Psoas muscle (tissue), 8 donors: ENCODE measurements at places on chromosomes 2 and 18. TPM values are rescaled to one million over a fixed set of nuclear protein-coding genes. Genes with fewer than 3 reads are reported as not detected.

DNA sequence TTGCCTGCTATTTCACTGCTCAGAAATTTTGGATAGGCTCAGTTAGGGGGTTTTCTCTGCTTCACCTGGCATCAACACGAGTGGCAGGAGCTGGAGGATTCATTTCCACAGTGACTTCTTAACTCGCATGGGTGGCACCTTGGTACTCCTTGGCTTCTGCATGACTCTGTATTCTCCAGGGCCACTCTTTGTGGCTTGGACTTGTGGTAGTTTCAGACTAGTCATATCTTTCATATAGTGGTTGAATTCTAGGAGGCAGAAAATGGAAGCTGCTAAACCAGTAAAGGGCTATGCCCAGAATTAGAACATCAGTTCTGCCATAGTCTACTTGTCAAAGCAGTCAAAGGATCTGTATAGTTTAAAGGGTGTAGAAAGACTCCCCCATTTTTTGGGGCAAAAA, 6.8 kb downstream of the MAIP1 start:
- DNase-seq, result no peak

GRCh38 chr2:201785135-201785534, 4.4 kb upstream of the ALS2 start:
- no peak for DNase-seq

- DNase-seq, result no peak
Observed at GRCh38 chr2:25402477-25402876, 60.8 kb upstream of the DNMT3A start.

DNA sequence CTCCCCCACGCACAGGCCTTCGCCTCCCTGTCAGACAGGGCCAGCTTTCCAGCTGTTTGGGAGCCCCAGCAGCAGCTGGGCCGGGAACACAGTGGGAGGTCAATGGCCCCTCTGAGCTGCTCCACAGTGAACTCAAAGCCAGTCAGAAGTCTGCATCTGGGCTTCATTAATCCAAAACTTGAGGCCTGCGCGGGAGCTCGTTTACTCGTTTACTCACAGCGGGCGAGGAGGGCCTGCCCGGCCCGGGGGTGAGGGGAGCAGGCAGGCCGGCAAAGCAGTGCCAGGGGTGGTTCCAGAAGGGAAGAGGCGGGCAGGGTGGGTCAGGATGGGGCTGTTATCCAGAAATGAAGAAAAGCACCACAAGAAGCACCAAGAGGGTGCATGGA, 36.8 kb upstream of the SEMA4C start:
- DNase-seq, result peak; percentile 50

GRCh38 chr18:76491473-76491775, 3.6 kb downstream of the ZNF516 start:
- peak; percentile 84 for DNase-seq

DNA sequence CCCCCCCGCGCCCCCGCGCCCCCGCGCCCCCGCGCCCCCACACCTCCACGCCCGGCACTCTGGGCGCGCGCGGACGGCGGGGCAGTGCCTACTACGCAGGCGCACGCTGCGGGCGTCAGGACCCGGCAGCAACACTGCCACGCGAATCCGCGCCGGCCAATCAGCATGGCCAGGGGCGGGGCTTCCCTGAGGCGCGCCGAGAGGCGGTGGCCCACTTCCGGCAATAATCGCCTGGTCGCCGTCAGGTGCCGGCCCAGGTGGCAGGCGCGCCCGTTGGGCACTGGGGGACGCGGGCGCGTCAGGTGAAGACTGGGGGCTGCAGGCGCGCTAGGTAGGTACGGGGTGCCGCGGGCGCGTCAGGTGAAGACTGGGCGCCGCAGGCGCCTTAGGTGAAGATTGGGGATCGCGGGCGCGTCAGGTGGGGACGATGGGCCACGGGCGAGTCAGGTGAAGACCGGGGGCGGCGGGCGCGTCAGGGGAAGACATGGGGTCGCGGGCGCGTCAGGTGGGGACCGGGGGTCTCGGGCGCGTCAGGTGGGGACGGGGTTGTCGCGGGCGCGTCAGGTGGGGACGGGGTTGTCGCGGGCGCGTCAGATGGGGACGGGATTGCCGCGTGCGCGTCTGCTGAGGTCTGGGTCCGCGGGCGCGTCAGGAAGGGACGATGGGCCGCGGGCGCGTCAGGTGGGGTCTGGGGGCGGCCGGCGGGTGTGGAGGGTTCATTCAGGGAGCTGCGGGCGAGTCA, 219.1 kb downstream of the RTP5 start:
- peak; percentile 92 for DNase-seq

DNA sequence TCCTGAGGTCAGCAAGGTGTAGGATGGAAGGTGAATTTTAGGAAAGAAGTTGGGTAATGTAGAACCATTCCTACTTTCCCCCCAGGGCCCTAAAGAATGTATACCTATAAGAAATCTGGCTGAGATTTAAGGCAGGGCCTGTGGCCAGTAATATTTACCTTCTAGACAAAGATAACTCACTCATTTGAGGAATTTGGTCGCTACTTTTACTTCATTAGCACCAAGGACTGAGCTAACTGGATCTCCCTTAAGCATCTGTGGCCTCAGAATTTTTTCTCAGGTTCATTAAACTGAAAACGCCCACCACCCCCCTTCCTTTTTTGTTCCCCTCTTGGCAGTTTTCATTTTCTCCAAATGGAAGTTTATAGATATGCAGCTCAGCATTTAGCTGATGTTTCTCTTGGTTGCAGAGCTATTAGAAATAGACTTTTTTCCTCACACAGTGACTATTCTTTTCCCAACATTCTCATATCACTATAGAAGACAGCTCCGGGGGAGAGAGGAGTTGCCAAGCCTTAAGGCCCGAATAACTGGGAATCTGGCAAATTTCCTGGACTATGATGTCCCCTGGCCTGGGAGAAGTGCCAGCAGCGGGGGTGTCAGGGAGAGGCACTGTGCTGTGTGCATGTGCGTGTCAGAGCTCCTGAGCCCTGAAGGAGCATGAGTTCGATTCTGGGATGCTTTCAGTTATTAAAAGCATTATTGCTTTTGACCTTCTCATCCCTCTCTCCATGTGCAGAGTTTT, 310.9 kb downstream of the PRKCE start:
- DNase-seq, result peak; percentile 70

DNA sequence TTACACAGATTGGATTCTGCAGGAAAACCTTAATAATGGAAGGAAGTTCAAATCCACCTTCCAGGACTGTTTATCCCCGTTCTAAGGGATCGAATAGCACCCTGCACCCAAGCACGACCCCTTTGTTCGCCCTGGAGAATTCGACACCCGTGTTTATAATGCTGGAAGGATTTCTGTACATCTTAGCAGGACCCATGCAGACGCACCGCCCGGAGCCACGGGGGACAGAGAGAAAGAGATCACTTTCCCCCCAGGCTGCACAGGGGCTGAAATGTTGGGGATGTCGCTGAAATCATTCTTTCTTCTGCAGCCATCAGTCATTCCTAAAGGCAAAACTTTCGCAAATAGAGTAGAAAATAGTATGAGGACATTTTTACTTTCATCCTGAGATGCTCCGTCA, 238.7 kb upstream of the SALL3 start:
- DNase-seq, result no peak

GRCh38 chr2:9416267-9416961, 6.9 kb downstream of the ITGB1BP1 start:
- no peak for DNase-seq

GRCh38 chr2:187224989-187225388, 223.1 kb downstream of the CALCRL start:
- no peak for DNase-seq

DNA sequence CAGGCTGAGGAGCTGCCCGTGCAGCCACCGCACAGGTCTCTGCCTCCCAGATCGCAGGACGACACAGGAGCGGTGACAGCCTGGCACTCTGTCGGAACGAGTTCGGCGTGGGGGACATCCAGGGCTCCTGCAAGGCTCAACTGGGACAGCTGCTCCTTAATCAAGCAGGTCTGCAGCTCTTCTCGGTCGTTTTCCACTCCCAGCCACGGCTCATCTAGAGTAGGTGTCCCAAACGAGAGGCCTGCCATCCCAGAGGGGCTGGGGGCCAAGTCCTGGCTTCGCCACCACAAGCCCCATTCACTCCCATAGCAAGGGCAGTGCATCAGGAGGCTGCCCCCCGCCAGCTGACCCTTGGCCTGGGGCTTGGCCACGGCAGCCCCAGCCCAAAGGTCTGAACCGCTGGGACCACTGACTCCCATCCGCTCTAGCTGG, 22.5 kb downstream of the PASK start:
- DNase-seq, result peak; percentile 39

DNA sequence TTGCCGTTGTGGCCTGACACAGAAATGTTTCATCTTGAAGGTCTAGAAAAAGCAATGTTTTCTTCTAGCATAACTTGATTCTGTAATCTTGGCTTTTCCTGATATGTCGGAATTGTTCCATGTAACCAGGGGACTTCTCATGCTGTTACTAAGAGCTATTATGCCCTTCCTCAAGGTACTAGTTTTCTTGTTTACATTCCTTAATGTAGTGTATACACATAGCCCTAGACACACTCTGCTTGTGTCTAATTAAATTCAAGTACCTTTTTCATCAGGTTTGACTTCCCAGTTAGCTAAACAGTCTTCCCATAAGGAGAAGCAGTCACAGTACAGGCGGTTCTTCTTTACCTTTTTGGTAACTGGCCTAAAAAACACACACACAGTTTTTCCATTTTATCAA, 122.8 kb upstream of the MSH6 start:
- DNase-seq, result no peak

- no peak for DNase-seq
Observed at GRCh38 chr2:118845522-118846441, 1.7 kb downstream of the EN1 start.

GRCh38 chr2:98378901-98379300, 32.6 kb downstream of the CNGA3 start:
- no peak for DNase-seq

- DNase-seq, result no peak
Observed at GRCh38 chr18:61545281-61546245, 212.3 kb downstream of the CDH20 start.

DNA sequence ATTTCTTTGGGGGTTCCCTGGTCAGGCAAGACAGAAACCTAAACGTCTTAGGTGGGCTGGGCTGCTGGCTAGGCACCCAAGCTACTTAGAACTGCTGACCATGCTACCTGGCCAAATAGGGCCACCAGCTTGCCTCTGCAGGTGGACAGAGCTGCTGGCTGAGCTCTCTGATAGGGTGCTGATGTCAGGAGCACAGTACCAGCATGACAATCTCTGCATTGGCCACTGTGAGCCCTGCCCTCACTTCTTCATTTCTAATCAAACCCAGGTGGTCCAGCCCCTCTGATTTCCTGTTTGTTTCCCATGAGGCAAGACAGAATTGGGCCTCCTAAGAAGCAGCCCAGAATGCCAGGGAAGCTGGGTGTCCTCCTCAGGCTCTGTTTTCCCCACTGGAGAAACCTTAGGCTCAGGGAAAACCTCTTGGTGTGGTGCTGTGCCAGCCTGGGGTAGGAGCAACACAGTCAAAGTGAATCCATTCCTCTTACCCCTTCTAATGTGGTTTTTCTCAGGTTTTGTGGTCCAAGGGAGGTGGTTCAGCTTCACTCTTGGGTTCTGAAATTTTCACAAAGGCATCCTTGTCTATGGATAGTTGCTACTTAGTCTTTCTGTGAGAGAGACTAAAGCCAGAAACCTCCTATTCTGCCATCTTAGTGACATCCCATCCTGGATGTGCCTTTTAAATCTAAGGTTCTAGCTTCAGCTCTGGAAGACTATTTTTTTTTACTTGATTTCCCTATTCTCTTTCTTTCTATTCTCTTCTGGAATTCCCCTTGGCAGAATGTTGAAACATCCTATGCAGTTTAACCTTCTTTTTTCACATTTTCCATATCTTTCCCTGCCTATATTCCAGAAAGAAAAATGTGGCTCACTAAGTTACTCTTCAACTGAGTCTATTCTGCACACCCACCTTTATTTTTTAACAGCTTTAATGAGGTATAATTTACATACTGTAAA, 15.2 kb downstream of the SP100 start:
- DNase-seq, result no peak

- no peak for DNase-seq
Observed at GRCh38 chr2:191724015-191724414, 46.1 kb downstream of the NABP1 start.

- no peak for DNase-seq
Observed at GRCh38 chr2:30705056-30705455, 102.2 kb downstream of the CAPN13 start.

DNA sequence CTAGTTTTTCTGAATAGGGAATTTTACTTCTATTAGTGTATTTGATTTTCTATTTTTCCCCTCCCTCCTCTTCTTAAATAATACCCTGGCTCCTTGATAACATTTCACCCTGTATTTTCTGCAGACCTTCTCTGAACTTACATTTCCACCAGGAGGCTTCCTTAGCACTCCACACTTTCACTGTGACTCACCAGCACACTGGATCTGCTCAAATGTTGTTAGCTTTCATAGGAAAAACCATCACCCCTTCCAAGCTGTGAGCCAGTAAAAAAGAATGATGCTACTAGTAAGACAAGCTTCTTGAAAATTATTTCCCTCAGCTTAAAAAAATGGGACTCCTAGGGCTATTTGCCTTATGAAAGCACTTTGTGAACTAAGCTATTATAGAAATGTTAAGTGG, 16.1 kb downstream of the SUPT7L start:
- DNase-seq, result no peak

GRCh38 chr2:219056896-219057708, 3.6 kb downstream of the IHH start:
- DNase-seq, result no peak

RUFY4 gene
- not detected for total RNA-seq

ANKRD30B gene
- total RNA-seq, result 0.04 TPM

DSEL gene
- 0.99 TPM for total RNA-seq

KCNIP3 gene
- total RNA-seq, result 2.0 TPM

DSC3 gene
- 0.10 TPM for total RNA-seq

MAP2 gene
- 2.9 TPM for total RNA-seq

MYO3B gene
- 0.04 TPM for total RNA-seq

VWA3B gene
- total RNA-seq, result 0.22 TPM

CTDP1 gene
- 9.7 TPM for total RNA-seq

NGEF gene
- 0.51 TPM for total RNA-seq

IL1R2 gene
- total RNA-seq, result 2.7 TPM
